GM12891 (cell line): ENCODE measurements at places on chromosomes 16 and 17.
A peak's percentile ranks its signal among the peaks of the same experiment; 100 is the strongest.

DNA sequence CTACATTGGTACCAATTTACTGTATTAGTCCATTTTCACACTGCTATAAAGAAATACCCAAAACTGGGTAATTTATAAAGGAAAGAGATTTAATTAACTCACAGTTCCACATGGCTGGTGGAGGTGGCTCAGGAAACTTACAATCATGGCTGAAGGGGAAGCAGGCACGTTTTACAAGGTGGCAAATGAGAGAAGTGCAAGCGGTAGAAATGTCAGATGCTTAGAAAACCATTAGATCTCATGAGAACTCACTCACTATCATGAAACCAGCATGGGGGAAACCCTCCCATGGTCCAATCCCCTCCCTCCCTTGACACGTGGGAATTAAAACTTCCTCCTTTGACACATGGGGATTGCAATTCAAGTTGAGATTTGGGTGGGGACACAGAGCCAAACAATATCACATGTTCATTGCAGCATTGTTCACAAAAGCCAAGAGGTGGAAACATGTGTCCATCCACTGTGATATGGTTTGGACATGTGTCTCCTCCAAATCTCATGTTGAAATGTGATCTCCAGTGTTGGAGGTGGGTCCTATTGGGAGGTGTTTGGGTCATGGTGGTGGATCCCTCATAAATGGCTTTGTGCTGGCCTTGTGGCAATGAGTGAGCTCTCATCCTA, 3.1 kb upstream of the SPACA3 start:
- DNase-seq, result no peak

DNA sequence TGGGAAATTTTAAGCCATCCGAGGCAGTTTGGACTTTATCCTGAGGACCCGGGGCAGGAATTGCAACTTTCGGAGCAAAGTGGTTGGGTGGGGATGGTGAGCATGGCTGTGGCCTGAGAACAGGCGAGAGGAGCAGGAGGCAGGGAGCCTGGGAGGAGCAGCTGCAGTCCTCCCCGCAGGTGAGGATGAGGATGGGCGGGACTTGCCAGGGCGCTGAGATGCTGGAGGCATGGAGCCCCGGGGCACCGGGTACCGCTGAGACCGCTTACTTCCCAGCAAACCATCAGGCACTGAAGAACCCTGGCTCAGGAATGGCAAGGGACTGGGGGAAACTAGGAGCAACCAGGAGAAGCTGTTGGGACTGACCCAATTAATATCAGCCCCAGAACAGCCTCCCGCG, 210.8 kb downstream of the GSG1L start:
- DNase-seq, result no peak

GRCh38 chr17:4180791-4181190, 37.8 kb downstream of the CYB5D2 start:
- DNase-seq, result no peak

DNA sequence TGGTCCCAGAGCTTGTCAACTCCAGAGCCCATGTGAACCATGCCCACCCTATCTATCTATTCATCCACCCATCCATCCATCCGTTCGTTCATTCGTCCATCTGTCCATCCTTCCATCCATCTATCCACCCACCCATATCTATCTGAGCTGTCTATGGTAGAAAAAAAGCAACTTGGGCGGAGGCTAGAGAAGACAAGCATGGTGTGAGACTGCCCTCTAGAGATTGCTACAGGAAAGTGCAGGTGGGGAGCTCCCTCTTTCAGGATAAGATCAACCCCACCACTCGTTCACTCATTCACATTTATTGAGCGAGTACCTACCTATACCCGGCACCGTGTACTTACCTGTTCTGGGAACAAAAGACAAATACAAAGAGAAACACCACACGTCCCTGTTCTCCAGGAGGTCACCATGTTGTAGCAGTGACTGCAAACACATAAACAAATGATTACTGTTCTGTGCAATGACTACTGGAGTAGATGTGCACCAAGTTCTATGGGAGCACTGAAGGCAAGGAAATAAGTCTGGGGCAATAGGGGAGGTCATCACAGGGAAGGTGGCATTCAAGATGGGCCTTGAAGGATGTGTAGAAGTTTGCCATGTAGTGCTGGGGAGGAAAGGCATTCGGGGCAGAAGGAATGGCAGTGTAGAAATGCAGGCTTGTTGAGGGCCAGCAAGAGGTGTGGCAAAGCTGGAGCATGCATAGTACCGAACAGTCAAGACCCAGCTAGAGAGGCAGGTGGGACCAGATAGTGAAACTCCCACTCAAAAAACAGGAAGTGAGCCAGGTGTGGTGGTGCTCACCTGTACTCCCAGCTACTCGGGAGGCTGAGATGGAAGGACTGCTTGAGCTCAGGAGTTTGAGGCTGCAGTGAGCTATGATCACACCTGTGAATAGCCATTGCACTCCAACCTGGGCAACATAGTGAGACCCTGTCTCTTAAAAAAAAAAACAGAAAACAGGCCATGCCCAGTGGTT, 13.4 kb upstream of the ATP5MC1 start:
- peak; percentile 58 for DNase-seq

DNA sequence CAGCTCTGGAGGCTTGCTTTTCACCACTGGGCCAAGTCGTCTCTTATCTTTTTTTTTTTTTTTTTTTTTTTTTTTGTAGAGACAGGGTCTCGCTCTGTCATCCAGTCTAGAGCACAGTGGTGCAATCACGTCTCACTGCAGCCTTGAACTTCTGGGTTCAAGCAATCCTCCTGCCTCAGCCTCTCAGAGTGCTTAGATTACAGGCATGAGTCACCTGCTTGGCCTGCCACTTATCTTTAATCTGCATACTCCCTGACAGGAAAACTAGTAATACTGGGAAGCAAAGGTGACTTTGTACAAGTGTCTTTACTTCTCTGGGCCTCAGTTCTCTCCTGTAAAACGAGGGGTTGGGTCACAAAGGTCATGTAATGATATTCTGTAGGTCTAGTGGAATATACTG, 15.0 kb downstream of the NTN1 start:
- DNase-seq, result no peak

- DNase-seq, result no peak
Measured at GRCh38 chr16:588639-588888, 1.3 kb upstream of the RAB40C start.

DNA sequence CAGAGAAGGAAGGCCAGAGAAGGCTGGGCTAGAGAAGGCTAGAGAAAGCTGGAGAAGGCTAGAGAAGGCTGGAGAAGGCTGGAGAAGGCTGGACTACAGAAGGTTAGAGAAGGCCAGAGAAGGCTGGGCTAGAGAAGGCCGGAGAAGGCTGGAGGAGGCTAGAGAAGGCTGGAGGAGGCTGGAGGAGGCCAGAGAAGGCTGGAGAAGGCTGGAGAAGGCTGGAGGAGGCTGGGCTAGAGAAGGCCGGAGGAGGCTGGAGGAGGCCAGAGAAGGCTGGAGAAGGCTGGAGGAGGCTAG, 6.4 kb upstream of the OGFOD3 start:
- no peak for DNase-seq

DNA sequence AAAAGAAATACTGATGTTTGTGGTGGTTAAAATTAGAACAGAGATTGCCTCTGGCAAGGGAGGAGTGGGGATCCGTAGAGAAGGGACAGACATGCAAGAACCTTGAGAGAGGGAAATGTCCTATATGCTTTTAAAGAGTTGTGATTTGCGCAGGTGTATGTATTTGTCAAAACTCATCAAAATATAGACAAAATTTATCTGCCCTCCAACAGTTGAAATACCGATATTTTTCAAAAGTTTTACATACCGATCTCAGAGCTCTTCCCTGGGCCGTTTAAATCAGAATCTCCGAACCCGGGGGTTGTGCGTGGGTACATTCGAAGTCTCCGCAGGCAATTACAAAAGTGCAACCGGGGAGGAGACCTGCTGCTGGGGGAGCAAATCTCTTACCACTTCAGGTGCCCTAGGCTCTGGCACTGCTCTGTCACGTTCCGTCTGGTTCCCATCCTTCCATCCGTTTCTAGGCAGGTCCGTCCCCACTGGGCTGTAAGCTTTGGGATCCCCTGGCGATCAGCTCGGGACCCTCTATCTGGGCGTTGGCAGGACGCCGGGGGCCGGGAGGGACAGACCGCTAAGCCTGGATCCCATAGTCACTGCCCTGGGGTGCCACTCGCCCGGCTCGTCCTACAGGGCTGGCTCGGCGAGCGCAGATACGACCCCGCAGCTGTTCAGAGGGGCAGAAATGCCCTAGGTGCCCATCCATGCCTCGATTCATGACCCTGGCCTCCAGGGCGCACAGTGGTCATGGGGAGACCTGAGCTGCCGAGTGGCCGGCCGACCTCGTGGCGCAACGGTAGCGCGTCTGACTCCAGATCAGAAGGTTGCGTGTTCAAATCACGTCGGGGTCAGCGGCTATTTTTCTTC, 4.2 kb downstream of the BORCS6 start:
- no peak for DNase-seq

DNA sequence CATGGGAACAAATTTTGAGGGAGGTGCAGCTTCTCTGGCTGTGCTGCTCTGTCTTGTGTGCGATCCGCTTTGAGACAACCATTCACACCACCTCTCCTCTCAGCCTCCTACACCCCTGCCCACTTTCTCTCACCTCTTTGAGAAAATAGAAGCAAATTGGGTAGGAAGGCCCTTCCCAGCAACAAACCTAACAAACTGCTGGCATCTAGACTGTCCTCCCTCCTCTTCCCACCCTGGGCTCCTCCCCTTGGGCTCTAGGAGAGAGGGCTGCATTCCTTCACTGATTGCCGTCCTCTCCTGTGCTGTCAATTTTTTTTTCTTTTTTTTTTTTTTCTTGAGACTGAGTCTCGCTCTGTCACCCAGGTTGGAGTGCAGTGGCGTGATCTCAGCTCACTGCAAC, 13.5 kb downstream of the CDIPT start:
- DNase-seq, result no peak
